Dermis blood vessel endothelial cell (primary cell): ENCODE measurements at places on chromosomes 4 and X. TPM values are rescaled to one million over a fixed set of nuclear protein-coding genes. Genes with fewer than 3 reads are reported as not detected.

HSD17B13 gene
- total RNA-seq: not detected in 2 replicates

SFRP2 gene
- total RNA-seq: 0.09 TPM in 1 of 2 replicates, not detected in the other

FRG2 gene
- not detected in 2 replicates for total RNA-seq

PCDH7 gene
- 0.28 and 0.34 TPM in 2 replicates for total RNA-seq

ACTRT1 gene
- not detected in 2 replicates for total RNA-seq

CDKL2 gene
- 0.14 and 0.34 TPM in 2 replicates for total RNA-seq

TEX13D gene
- not detected in 2 replicates for total RNA-seq

CT45A2 gene
- not detected in 2 replicates for total RNA-seq

TLR6 gene
- total RNA-seq: 0.17 and 1.4 TPM in 2 replicates

SPANXD gene
- total RNA-seq: not detected in 2 replicates

SYTL4 gene
- total RNA-seq: 31.7 and 52.4 TPM in 2 replicates

DNA sequence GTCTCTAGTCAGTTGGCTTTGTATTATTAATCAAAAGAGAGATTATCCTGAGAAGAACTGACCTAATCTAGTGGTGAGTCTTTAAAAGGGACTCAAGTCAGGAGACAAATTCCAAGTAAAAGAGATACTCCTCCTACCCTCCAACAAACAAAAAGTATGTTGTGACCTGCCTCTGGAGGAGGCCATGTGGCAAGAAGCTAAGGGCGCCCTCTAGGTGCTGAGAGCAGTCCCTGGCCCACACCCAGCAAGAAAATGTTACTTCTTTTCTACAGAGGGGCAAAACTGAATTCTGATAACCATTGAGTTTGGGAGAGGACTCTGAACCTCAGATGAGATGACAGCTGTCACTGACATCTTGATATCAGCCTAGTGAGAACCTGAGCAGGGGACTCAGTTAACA is 953.6 kb upstream of the AGA start:
- no peak for DNase-seq

GRCh38 chr4:173517781-173518424 is 12.1 kb downstream of the HAND2 start:
- DNase-seq: no peak

- no peak for DNase-seq
These were observed 57.8 kb upstream of the GPRIN3 start for GRCh38 chr4:89365375-89365774.

DNA sequence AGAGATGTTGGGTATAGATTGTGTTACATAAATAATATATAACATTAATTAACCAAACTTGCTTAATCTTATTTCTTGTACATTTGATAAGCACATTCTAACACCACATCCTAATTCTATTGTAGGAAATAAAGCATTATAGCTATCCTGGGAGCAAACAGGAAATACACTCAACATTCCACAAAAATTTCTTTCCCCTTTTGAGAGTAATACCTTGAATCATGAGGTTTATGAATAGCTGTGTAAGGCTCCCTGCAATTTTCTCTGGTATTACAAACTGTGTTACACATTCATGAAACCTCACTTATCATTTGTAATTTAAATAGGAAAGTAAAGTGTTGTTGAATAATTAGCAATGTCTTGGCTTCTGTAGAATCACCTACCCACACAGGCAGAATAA is 95.1 kb downstream of the TMEM47 start:
- DNase-seq: peak; percentile 52

- no peak for DNase-seq
These were observed 169.4 kb downstream of the ZNF674 start for GRCh38 chrX:46375831-46376230.

- no peak for DNase-seq
These were observed 191.0 kb downstream of the EVC2 start for GRCh38 chr4:5517372-5517771.

- DNase-seq: peak; percentile 42
These were observed 88.6 kb upstream of the TRIM2 start for GRCh38 chr4:153115322-153116290.

DNA sequence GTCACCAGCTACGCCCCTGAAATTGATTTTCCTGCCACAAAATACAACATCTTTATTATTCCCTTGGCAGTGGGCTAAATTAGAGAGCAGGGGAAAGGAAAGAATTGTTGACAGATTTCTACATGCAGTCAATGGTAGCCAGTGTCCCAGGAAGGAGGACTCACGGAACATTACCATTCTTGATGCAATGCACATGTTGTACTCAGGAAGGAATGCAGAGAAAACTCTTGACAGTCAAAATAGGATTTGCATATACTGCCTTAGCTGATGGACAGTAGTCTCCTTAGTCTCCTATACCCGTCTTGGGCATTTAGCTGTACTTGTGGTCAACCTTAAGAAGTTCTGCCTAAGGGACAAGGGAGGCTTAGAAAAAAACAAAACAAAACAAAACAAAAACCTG is 158.0 kb upstream of the GYPA start:
- no peak for DNase-seq

- no peak for DNase-seq
These were observed 723.6 kb downstream of the TRAM1L1 start for GRCh38 chr4:116361790-116362189.

DNA sequence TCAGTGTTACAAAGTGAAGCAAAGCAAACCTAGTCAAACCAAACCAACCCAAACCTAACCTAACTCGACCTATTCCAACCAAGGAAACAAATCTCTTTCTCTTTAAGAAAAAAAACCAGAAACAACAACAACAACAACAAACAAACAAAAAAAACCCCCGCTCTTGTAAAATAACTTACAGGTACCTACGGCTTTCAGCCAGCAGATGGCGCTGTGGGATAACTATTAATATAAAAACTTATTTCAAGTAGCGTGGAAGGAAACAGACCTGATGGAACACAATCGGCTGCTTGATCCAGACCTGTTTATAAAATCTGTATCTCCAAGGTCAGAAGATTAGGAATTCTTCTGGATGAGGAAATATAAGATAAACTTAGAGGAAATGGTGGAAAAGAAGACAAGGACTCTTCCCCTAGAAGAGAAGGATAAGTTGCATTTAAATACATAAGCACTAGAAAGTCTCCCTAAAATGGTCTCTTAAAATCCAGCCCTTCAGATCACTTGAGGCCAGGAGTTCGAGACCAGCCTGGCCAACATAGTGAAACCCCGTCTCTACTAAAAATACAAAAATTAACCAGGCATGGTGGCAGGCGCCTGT is 34.4 kb upstream of the CDKL5 start:
- DNase-seq: peak; percentile 64

- DNase-seq: no peak
These were observed 63.5 kb upstream of the ADRA2C start for GRCh38 chr4:3702561-3703221.

DNA sequence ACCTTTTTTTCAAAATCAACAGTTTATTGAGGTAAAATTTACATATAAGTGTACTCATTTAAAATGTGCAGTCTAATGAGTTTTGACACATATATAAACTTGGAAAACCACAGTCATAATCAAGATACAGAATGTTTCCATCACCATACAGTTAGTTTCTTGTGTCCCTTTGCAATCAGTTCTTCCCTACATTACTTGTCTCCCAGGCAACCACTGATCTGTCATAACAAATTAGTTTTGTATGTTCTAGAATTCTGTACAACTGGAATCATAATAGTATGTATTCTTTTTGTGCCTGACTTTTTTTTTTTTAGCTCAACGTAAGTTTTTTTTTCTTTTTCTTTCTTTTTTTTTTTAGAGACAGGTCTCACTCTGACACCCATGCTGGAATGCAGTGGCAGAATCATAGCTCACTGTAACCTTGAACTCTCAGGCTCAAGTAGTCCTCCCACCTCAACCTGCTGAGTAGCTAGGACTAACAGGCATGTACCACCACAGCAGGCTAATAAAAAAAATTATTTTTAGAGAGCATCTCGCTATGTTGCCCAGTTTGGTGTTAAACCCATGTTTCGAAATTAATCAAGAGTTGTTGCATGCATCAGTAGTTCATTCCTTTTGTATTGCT is 26.9 kb downstream of the ARFIP1 start:
- DNase-seq: no peak

GRCh38 chr4:56424697-56425514 is 10.5 kb downstream of the PPAT start:
- DNase-seq: peak; percentile 68

DNA sequence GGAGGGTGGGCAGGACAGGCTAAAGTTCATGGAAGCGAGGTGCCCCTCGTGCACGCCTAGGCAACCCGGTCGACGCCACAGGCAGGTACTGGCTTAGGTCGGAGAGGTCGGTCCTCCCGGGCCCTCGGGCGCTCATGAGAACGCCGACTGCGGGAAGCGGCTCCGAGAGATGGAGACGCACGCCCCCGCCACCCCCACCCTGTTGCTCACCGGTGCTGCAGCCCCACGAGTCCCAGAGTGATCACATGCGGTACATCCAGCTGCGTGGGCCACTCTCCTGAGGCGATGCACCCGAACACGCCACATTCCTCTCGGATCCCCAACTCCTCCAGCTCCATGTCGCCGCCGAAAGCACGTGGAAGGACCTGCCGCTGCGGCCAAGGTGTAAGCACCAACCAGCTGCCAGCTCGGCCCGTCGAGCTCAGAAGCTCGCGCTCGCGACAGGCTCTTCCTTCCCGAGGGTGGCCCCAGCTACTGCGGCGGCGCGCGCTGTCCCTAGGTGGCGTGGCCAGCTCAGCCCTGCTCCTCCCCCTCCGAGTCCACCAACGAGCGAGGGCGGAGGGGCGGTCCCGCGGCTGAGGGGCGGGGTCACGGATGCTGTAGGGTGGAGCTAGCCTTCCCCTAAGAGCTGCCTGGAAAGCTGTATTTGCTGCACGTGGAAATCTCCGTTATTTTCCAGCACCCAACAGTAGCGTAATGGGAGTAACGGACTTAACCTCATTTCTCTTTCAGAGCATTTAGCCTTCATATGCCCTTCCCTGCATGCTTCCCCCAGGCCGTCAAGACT is at the start of gene PPAT:
TSS of gene PPAT (minus strand) at position 476 of the 787 bp plus-strand sequence. CDS start at position 338, 138 bp downstream.
- DNase-seq: peak; percentile 99

- DNase-seq: no peak
These were observed 48.6 kb downstream of the VEGFC start for GRCh38 chr4:176744091-176744490.

GRCh38 chr4:20178902-20179576 is 72.7 kb upstream of the SLIT2 start:
- no peak for DNase-seq

DNA sequence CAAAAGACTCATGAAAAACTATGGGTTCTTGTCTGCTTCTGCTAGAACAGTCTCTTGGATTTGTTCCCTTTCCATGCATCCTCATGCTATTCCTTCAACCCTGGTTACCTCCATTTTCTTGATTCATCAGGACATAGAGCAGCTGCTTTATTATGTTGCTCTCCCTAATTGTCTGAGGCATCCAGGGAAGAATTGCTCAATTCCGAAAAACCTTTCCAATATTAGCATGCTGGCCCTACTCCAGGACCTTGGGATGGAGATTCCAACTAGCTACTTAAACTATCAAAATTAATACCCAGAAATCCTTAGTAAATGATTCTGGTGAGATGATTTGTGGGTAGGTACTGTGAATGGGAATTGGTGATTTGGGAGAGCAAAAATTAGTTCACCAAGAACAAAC is 56.6 kb upstream of the FAM47B start:
- no peak for DNase-seq

DNA sequence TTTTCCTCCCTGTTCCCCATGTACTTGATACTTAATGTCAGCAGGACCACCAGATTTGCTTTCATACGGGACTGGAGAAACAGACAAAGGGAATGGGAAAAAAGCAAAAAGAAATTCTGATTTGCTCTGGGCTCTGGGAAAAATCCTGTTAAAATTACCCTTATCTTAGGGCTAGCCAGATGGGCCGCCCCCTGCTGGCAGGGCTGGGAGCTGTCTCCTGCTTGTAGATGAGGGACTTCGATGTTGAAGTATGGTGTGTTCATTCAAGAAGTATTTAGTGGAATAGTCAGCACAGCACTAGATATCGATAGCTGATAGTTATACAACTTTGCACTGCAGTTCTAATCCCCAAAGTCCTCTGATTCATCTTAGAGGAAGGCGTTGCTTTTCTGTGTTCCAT is 45.8 kb downstream of the BCORL1 start:
- DNase-seq: peak; percentile 67

DNA sequence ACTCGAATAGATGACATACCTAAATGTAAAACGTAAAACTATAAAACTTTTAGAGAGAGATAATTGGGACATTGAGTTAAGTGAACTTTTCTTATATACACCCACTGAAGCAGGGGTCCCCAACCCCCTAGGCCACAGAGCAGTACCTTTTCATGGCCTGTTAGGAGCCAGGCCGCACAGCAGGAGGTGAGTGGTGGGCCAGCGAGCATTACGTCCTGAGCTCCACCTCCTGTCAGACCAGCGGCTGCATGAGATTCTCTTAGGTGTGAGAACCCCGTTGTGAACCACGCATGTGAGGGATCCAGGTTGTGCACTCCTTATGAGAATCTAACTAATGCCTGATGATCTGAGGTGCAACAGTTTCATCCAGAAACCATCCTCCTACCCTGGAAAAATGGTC is 114.8 kb downstream of the HMX1 start:
- DNase-seq: no peak

- DNase-seq: no peak
These were observed 72.2 kb downstream of the RWDD4 start for GRCh38 chr4:183586824-183587223.

DNA sequence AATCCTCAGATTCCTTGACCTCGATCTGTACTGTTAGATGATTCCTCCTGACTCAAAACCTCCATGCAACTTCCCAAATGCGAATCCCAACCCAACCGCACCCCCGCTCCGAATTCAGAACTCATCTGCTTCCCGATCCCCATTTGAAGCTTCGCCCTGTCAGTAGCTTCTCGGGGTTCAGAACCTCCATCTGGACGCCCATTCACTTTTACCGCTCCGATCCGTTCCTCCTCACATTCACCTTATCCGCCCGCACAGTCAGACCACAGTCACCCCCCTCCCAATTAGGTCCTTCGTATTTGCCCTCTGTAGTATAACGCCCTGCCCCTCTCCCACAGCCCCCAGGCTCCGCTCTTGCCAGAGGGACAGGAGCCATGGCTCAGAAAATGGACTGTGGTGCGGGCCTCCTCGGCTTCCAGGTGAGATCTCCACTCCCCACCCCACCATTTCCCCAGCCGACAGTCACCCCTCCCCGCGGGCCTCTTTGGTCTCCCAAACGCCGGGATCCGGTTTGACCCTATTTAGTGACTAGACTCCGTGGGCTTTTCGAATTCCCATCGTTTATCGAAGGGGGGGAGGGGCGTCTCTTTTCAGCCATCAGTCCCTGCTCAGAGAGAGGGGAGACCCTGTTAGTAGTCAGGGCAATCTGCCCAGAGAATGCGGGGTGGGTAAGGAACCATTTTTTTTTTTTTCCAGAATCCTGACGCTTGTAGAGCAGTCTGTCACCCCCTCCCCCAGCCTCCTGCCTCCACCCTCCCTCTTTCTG is 691 bp downstream of the MAGED1 start:
- peak; percentile 27 for DNase-seq
